ENCODE measurements at places on chromosomes 4 and X.

DNA sequence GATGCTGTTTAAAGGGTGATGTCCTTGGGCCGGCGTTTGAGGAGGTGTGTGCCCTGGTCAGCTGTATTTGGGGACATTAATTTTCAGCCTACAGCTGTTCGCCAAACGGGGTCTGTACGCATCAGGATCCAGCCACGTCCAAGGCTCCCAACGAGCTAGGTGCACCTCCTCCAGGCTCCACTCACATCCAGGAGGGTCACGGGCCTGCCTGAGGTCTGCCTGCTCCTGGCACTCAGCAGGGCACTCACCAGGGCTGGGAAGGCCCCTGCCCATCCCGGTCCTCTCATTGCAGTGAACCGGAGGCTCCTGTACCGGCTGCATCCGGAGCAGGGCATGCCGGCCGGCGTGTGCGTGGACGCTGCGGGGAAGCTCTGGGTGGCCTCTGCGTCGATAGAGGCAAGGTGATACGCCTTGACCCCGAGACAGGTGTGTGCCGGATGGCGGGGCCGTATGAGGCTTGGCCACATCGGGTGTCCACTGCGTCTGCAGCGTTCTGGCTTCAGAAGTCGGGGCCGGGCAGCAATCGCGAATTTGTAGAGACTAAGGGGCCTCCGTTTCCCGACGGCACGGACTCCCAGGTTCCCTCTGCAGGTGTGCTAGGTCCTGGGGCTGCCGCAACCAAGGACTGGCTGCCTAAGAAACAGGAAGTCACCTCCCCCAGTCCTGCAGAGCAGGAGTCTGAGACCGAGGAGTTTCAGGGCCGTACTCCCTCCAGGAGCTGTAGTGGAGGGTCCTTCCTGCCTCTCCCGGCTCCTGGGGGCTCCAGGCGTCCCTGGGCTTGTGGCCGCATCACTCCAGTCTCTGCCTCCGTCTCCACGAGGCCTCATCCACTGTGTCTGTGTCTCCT, 27.5 kb upstream of the PLCXD1 start:
- no peak for DNase-seq

- no peak for DNase-seq
Observed at GRCh38 chr4:44415251-44415650, 33.4 kb downstream of the KCTD8 start.

DNA sequence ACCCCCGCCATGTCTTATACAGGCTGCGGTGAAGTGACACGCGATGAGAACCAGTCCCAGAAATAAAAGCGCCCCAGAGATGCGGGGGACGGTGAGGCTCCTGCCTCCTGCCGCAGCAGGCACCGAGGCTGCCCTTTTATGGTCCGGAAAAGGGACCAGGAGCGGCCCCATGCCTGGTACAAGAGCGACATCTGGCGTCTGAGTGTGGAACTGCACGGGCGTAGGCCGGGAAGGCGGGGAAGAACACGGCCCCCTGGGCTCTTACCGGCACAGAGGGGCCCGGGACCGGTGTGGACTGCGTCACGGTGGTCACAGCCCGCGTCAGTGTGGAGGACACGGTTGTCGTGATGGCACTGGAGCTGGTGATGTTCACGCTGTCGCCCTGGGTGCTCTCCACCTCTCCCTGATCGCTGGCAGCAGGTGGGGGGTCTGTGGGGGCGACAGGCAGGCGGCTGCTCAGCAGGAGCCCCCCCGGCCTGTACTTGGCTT, 8.9 kb upstream of the RENBP start:
- DNase-seq: peak; percentile 44

GRCh38 chr4:122842984-122843531, 16.4 kb downstream of the FGF2 start:
- DNase-seq: no peak

GRCh38 chrX:2559124-2559523, 58.3 kb upstream of the DHRSX start:
- no peak for DNase-seq

- DNase-seq: no peak
Observed at GRCh38 chr4:24795666-24796381, 451 bp downstream of the SOD3 start.

DNA sequence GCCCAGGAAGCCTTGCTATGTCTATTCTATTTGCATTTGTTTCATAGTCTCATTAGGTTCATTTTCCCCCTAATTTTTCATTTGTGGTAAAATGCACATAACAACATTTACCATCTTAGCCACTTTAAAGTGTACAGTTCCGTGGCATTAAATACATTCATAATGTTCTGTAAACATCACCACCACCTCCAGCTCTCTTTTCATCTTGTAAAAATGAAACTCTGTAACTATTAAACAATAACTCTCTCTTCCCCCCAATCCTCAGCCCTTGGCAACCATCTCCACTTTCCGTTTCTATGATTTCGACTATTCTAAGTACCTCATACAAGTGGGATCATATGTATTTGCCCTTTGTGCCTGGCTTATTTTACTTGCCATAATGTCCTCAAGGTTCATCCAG, 19.9 kb downstream of the ARHGEF38 start:
- DNase-seq: no peak

GRCh38 chr4:24497221-24497620, 87.1 kb downstream of the DHX15 start:
- DNase-seq: no peak

DNA sequence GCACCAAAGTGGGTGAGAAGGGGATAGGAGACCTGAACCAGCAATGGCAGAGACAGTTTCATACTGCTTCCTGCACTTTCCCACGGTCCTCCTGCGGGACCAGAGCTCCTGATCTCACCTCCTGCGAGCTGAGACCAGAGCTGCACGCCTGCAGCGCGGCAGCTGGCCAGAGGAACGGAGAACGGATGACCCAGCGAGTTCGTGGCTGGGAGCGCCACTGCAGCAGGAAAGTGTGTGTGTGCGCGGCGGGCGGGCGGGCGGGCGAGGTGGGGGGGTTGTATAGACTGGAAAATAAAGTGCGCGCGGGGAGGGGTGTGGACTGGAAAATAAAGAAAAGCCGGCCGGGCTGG, 16.5 kb downstream of the MCF2 start:
- peak; percentile 4 for DNase-seq

DNA sequence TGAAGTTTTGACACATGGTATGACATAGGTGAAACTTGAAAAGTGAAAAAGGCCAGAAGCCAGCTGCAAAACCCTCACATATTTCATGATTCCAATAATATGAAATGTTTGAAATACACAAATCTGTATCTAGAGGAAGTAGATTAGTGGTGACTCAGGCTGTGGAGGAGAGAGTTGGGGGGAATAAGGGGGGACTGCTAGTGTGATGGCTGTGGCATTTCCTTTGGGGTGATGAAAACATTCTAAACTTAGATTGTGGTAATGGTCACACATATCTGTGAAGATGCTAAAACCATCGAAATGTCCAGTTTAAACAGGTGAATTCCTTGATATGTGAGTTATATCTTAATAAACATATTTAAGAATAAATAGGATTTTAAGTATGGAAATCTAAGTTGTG, 343.5 kb upstream of the SFRP2 start:
- DNase-seq: no peak

DNA sequence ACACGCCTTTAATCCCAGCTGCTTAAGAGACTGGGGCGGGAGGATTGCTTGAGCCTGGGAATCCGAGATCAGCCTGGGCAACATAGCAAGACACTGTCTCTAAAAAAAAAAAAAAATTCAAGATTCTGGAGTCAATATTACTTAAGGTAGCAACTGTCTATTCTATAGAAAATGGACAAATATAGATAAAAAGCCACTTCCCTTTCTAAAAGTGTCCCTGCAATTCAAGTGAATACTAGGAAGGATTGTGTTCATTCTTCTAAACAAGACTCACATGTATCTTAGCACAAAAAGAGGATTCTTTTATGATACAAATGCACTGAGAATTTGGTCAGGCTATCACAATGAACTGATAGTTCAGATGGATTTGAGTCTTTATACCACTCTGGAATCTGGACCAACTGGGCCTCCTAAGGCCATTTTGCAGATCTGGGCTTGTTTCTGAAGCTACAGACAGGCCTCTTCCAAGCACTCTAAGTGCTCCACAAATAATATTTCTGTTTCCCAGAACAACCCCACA, 7.0 kb downstream of the PKD2 start:
- DNase-seq: no peak

- no peak for DNase-seq
Observed at GRCh38 chr4:17398035-17398434, 113.9 kb downstream of the QDPR start.

DNA sequence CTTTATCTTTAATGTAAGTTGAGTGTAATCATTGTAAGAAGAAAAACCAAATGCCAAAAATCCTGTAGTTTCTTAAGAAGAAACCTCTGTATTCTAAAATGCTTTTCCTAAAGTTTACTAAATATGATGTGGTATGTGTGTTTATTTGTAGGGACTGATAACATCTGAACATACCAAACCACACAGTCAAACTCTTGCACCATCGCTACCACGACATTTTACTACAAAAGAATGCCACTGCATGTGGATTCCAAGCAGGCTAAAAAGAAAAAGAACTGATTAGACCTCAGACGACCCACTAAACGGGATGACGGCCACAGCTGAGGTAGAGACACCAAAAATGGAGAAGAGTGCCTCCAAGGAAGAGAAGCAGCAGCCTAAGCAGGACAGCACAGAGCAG, 46.1 kb downstream of the LAS1L start:
- no peak for DNase-seq

- DNase-seq: no peak
Observed at GRCh38 chrX:17851874-17852273, 9.2 kb downstream of the RAI2 start.

- no peak for DNase-seq
Observed at GRCh38 chrX:70424801-70425200, 1.7 kb downstream of the GDPD2 start.

DNA sequence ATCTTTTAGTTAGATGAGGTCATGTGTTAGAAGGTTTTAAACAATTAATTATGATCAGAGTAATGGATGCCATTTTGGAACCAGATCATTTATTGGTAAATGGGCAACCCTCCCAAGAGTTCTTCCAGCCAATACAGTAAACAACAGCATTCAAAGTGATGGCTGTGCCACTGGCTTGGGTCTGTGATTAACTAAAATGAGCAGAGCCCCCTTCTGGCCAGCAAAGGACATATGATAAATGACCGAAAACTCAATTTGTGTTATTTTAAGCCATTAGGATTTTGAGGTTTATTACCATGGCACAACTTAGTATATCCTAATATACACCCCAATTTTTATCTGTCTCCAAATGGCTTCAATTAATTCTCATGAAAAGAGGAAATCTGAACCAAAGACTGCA, 90.8 kb upstream of the NPFFR2 start:
- DNase-seq: peak; percentile 48

DNA sequence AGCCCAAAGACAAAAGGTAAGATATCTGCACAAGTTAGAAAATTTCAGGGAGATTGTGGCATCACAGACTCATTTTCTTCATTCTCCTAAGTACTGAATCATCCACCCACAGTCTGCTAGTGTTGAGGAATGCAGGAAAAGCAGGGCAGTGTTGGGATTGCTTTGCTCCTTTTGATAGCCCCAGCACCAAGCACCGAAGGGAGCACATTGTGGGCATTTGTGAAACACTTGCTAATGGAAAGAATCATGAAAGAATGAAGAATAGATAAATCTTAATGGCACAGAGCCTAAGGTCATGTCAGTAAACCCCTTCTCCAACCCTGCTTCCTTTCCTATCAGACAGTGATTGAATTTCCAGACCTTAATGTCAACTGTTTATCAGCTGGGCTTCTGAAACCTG, 103.1 kb upstream of the GPRIN3 start:
- peak; percentile 31 for DNase-seq

DNA sequence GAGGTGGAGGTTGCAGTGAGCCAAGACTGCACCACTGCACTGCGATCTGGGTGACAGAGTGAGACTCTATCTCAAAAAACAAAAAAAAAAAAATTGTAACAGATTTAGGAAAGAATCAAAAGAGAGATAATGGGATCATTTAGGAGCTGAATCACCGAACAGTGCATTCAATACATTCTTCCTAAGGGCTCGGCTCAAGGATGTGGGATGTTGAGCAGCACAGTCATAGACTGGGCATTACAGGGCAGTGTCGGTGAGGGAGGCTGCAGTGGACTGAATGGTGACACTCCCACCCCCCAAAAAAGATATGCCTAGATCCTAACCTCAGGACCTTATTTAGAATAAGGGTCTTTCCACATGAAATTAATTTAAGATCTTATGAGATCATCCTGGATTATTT, 70.0 kb downstream of the EVC2 start:
- peak; percentile 79 for DNase-seq

DNA sequence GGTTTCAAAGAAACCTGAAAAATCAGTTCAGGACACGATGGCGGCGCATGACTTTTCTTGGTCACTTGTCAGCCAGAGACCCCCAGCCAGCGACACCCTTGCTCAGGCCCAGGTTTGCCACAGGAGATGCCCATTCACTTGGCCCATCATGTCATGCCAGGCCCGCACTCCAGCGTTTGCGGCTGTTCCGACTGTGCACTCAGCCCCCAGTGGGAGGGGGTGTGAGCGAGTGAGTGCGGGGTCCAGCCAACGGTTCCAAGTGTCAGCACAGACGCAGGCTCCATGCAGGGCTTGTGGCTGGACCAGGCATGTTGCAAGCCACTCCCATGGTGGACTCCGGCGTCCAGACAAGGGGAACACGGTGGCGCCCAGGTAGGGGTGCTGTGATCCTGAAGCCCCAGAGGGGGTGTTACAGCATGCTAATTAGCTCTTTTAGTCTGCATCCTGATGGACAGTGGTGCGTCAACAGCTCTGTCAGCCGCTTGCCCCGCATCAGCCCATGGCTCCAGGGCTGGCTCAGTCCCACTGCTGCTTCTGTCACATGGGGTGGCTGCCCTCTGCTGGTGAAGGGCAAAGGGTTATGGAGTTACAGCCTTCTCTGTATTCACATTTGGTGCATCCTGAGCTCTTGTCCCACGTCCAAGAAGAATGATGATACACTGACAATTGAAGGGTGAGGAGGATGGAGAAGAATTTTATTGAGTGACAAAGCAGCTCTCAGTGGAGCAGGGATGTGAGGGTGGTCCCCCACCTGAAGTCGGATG, 3.7 kb upstream of the MAEA start:
- DNase-seq: no peak

GRCh38 chrX:44954562-44954961, 81.6 kb downstream of the KDM6A start:
- no peak for DNase-seq

DNA sequence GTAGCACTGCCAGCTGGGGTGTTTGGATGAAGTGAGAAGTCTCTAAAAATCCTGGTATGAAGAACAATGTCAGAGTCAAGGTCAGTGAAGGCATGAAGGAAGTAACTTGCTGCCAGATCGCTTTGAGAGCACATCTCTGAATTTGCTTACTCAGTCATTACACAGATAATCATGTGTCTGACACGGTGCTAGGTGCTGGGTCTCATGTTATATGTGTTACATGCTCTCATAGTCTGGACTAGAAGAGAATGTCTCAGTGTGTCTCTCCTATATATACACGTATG, 337.9 kb downstream of the ARHGAP10 start:
- DNase-seq: no peak

GRCh38 chr4:79088946-79089691, 149.9 kb upstream of the PAQR3 start:
- DNase-seq: no peak

GRCh38 chr4:79253924-79254323, 71.9 kb downstream of the NAA11 start:
- peak; percentile 2 for DNase-seq
